Naive B cell (primary cell): ENCODE measurements at places on chromosomes 5 and 9. TPM values are rescaled to one million over a fixed set of nuclear protein-coding genes. Genes with fewer than 3 reads are reported as not detected.

DNA sequence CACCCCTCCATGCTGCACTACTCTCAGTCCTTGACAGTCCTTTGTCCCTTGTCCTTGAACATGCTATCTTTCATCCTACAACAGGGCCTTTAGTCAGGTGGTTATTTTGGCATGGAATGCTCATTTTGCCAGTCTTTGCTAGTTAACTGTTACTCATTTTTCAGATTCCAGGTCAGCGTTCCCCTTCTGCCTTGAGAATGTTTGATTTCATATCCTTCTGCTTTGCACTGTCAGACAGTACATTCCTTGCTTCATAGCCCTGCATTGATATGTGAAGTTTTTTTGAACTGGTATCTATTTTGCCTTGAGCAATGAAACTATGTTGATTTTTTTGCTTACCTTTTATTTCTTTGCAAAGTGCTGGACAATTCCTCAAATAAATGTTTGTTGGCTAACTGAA lies 638.2 kb upstream of the SEMA6A start:
- DNase-seq, result no peak
- H3K4me1 ChIP-seq, result no peaks in the 10 kb centered on the region
- no peak overlapping the region for H3K4me3 ChIP-seq
- H3K36me3 ChIP-seq, result no peaks in the 10 kb centered on the region
- no peak overlapping the region for H3K27ac ChIP-seq

DNA sequence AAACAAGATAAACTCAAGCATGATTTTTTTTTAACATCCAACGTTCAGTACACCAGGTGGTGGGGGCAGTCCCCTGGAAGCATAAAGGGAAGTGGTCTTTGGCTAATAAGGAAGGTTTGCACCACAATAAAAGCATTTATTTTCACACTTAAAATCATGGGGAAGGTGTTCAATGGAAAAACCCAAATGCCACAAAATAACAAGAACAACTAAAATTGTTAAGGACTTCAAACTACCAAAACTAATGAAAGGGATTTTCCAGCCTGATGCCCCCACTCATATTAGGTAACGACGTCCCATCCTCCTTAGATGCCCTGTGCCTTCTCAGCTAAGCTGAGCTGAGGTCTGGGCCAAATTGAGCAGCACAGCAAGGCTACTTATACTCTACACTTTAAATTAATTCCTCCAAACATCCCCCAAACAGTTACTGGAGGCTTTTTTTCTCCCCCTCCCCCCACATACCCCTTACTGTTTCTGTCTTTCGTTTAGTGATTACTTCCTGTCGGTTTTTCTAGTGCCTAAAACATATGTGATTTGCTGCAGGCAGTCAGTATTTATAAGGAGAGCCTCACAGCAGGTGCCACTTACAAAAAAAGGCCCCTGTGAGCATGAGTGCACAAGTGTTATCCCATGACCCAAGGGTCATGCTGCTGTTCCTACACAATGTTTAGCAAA lies 259.7 kb upstream of the ZNF608 start:
- H3K4me1 ChIP-seq, result peaks cover 38% of the 10 kb centered on the region
- H3K27ac ChIP-seq, result peak overlapping the region; percentile 49
- H3K27me3 ChIP-seq, result no peaks in the 10 kb centered on the region
- no peaks in the 10 kb centered on the region for H3K36me3 ChIP-seq
- H3K4me3 ChIP-seq, result peak overlapping the region; percentile 69

- DNase-seq, result no peak
- no peak overlapping the region for H3K27ac ChIP-seq
- peaks cover under 1% of the 10 kb centered on the region for H3K27me3 ChIP-seq
- no peak overlapping the region for H3K4me3 ChIP-seq
- peaks cover 6% of the 10 kb centered on the region for H3K4me1 ChIP-seq
Measured at GRCh38 chr9:72588336-72588735, 66.9 kb downstream of the TMC1 start.

DNA sequence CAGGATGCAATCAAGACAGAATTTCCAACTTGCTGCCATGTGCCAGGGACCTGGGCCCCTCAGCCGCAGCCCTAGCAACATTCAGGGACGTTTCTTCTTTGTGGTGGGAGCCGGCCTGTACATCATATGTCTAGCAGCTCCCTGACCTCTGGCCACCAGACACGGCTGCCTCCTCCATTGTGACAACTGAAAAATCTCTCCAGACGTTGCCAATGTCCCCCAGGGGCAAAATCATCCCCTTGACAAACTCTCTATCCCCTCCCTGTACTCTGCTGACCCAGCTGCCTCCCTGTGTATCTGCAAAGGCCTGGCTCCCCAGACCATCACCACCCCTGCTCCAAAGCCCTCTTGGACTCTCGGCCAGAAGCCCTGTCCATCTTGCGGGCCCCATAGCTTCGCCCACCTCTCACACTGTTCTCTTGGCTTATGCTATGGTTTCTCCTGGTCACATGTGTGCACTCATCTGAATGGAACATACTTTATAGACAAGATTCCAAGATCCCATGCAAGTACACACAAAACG lies 40.8 kb downstream of the BICD2 start:
- no peaks in the 10 kb centered on the region for H3K27me3 ChIP-seq
- H3K36me3 ChIP-seq, result peaks cover 16% of the 10 kb centered on the region
- H3K4me3 ChIP-seq, result no peak overlapping the region
- peak overlapping the region; percentile 4 for H3K27ac ChIP-seq
- DNase-seq, result no peak

DNA sequence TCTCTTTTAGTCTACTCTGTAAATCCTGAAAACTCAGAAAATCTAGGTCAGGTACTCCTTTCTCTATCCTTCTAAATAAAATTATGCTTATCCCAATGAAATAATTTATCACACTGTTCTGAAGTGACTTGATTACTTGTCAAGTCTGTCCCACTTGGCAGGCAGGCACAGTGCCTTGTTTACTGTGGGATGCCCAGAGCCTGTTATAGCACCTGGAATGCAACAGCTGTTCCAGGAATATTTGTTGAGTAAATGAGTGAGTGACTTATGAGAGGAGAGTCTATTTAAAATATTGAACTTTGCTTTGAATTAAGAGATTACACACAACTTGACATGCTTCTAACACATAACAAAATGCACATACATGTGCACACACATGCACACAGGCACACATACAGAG lies 130.0 kb downstream of the MPDZ start:
- H3K4me1 ChIP-seq, result no peaks in the 10 kb centered on the region
- DNase-seq, result no peak
- no peak overlapping the region for H3K4me3 ChIP-seq
- H3K36me3 ChIP-seq, result no peaks in the 10 kb centered on the region
- H3K27ac ChIP-seq, result no peak overlapping the region

GRCh38 chr5:80068775-80069174 lies 33.6 kb downstream of the THBS4 start:
- H3K27ac ChIP-seq, result no peak overlapping the region
- no peaks in the 10 kb centered on the region for H3K27me3 ChIP-seq
- H3K4me3 ChIP-seq, result no peak overlapping the region
- DNase-seq, result no peak

GRCh38 chr9:98942906-98943681 lies 613 bp upstream of the COL15A1 start:
- H3K27me3 ChIP-seq, result peaks cover 58% of the 10 kb centered on the region
- H3K27ac ChIP-seq, result no peak overlapping the region
- no peak for DNase-seq
- peaks cover 18% of the 10 kb centered on the region for H3K4me1 ChIP-seq
- H3K4me3 ChIP-seq, result peak overlapping the region; percentile 61
- no peaks in the 10 kb centered on the region for H3K36me3 ChIP-seq

GRCh38 chr9:8265281-8265680 lies 465.7 kb upstream of the DMAC1 start:
- no peak overlapping the region for H3K4me3 ChIP-seq
- no peak overlapping the region for H3K27ac ChIP-seq
- no peak for DNase-seq
- H3K27me3 ChIP-seq, result no peaks in the 10 kb centered on the region
- peaks cover 15% of the 10 kb centered on the region for H3K4me1 ChIP-seq

DNA sequence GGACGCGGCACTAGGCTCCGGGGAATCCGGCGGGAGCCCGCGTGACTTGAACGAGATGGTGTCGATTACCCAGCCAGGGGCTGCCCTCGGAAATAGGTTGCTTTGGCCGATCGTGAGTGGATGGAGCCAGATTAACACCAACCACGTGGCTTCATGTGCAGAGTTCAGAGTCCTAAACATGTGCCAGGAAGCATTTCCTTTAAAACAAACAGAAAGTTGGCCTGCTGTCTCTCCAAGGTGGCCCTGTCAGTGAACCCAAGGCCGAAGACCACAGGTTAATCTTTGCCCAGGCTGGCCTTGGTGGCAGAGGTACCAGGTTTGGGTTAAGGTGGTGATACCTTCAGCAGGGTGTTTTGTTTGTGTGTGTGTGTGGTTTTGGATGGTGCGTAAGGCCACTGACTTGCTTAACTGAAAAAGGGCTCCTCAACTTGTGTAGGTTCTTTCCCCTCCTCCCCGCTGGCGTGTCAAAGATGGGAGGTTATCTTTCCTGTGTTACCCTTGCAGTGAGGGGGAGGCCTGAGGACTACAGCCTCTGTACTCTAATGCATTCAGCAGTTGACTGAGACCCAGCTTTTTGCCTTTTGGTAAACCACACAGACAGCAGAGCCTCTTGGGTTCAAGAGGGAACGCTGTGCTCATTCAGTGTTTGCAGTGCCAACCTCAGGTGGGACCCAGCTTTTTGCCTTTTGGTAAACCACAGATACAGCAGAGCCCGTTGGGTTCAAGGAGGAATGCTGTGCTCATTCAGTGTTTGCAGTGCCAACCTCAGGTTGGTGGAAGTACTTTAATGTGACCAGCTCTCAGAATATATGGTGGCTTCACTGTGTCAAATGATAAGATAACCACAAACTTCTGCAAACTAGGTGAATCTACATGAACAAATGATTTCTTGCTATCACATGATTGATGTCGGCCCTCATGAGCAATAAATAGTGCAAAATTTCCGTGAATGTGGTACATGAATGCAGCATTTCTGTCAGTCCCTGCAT lies 1.4 kb downstream of the IQGAP2 start:
- peak; percentile 38 for DNase-seq
- H3K4me3 ChIP-seq, result peak overlapping the region; percentile 95
- no peaks in the 10 kb centered on the region for H3K27me3 ChIP-seq
- peak overlapping the region; percentile 94 for H3K27ac ChIP-seq

DNA sequence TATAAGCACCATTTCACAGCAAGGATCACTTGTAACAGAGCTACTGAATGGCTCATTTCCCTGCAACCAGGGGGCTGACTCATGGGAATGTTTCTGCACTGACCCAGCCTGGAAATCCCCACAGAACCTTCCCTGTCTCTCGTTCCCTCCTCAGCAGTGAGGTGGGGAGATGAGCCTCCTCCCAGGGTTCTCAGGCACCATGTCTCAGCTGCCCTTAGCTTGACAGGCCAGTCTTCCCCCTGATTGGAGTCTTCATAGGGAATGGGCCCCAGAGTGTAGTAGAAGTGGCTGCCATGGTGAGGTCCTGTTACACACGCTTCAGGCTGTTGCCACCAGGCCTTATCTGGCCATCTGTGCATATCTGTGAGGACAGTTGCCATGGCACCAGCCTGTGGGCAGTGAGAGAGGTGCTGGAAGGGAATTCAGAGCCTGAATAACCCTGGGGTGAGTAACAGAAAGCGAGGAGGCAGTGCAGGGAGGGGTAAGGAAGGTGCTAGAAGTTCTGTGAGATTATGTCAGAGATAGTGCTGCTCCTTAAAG lies 324.4 kb downstream of the ENC1 start:
- no peaks in the 10 kb centered on the region for H3K4me1 ChIP-seq
- H3K27ac ChIP-seq, result no peak overlapping the region
- H3K4me3 ChIP-seq, result no peak overlapping the region
- H3K27me3 ChIP-seq, result peaks cover 22% of the 10 kb centered on the region
- no peak for DNase-seq

- peaks cover 48% of the 10 kb centered on the region for H3K4me1 ChIP-seq
- H3K27ac ChIP-seq, result peak overlapping the region; percentile 92
- peak overlapping the region; percentile 96 for H3K4me3 ChIP-seq
- no peaks in the 10 kb centered on the region for H3K36me3 ChIP-seq
- DNase-seq, result peak; percentile 81
Measured at GRCh38 chr5:43007911-43008362, 32.2 kb downstream of the ANXA2R start.

GRCh38 chr5:367358-368130 lies 46.0 kb downstream of the AHRR start:
- H3K36me3 ChIP-seq, result peaks cover 10% of the 10 kb centered on the region
- H3K4me1 ChIP-seq, result peaks cover 31% of the 10 kb centered on the region
- no peak overlapping the region for H3K27ac ChIP-seq
- peaks cover 37% of the 10 kb centered on the region for H3K27me3 ChIP-seq
- DNase-seq, result no peak

DNA sequence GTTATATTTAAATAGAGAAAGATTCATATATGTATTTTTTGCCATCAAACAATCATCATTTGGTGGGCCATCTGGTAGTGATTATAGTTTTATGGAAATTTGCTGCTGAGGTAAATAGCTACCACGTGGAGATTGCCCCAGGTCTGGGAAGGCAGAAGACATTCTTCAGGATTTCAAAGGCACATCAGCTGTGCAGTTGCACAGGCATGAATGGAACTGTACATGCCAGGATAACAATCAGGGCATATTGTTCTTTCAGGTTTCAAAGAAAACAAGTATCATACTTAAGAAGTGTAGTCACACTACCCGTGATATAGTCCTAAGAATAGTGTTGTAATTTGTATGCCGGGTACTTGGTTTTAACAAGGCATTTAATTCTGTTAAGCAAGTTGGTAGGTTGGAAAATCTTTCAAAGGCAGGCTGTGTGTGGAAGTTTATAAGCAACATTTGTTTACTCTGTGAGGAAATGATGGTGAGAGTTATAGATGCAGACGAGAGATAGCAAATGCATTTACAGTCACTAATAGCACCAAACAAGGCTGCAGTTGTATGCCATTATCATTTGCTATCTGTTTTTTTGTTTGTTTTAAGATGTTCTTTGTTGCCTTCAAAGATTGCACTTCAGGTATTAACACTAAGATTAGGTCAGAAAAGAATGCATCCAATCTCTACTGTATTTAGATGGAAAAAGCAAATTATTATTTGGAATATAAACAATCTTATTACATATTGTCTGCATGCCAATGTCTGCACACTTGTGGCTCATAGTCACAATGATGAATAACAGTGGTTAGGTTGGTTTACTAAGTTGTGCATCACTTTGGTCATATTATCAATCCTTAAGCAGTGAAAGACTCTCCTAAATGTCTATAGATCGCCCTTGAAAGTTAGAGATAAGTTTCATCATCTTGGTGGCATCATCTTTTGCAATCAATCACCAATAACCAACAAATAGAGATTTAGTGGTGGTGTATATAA lies 55.3 kb downstream of the RPS23 start:
- no peak overlapping the region for H3K27ac ChIP-seq
- DNase-seq, result no peak
- H3K36me3 ChIP-seq, result no peaks in the 10 kb centered on the region
- no peak overlapping the region for H3K4me3 ChIP-seq
- H3K27me3 ChIP-seq, result no peaks in the 10 kb centered on the region
- no peaks in the 10 kb centered on the region for H3K4me1 ChIP-seq

Gene INSL6
- not detected for polyA plus RNA-seq

Gene ABO
- polyA plus RNA-seq, result 0.93 TPM

Gene GOLM1
- 0.55 TPM for polyA plus RNA-seq

Gene PCDH12
- 0.09 TPM for polyA plus RNA-seq

Gene CD74
- 30,010 TPM for polyA plus RNA-seq

Gene C5orf58
- not detected for polyA plus RNA-seq

Gene PCDHGC4
- not detected for polyA plus RNA-seq

Gene EQTN
- 0.37 TPM for polyA plus RNA-seq
